CD8-positive, alpha-beta memory T cell (primary cell): ENCODE measurements at places on chromosomes 16 and 17.

GRCh38 chr17:19978209-19978802, 678 bp upstream of the AKAP10 start:
- no peaks in the 10 kb centered on the region for H3K36me3 ChIP-seq
- H3K27me3 ChIP-seq = no peaks in the 10 kb centered on the region
- H3K4me3 ChIP-seq = peak overlapping the region; percentile 89
- H3K27ac ChIP-seq = peak overlapping the region; percentile 93
- DNase-seq = no peak

DNA sequence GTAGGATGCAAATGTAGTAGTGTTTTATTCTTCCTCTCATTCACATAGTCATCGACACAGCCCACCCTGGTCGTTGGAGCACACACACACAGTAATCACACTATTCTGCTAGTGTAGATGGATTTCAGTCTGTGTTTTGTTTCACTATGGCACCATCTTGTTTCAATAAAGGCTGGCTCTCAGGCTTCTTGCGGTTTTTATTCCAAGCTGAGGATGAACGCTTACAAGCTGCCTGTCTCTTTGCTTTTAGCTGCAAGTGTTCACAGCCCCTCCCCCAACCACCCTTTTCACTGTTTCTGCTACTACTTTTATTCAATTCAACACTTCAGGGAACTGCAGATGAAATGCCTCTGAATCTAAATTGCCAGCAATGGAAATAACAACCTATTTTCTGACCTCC, 140.9 kb upstream of the PMFBP1 start:
- H3K4me3 ChIP-seq = no peak overlapping the region
- no peak overlapping the region for H3K27ac ChIP-seq
- H3K36me3 ChIP-seq = no peaks in the 10 kb centered on the region
- no peaks in the 10 kb centered on the region for H3K27me3 ChIP-seq

DNA sequence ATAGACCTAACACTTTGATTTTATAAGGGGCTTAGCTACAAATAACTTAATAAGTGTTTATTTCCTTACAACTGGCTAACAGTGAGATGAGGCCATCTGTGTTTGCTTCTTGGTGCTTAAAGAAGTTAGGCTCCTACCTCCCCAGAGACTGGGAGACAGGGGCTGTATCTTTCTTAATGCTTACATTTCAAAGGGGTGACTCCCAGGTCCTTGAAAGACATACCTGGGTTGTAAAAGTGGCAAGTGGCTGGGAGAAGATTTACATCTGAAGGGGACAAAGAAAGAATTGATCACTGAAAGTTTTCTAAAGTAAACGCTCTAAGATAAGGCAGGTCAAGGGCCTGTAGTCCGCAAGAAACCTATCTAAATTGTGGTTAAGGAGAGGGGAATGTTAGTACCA, 196.8 kb downstream of the CNTNAP4 start:
- no peak overlapping the region for H3K4me3 ChIP-seq
- H3K27me3 ChIP-seq = no peaks in the 10 kb centered on the region
- DNase-seq = no peak
- no peaks in the 10 kb centered on the region for H3K36me3 ChIP-seq
- H3K4me1 ChIP-seq = no peaks in the 10 kb centered on the region
- H3K27ac ChIP-seq = no peak overlapping the region

DNA sequence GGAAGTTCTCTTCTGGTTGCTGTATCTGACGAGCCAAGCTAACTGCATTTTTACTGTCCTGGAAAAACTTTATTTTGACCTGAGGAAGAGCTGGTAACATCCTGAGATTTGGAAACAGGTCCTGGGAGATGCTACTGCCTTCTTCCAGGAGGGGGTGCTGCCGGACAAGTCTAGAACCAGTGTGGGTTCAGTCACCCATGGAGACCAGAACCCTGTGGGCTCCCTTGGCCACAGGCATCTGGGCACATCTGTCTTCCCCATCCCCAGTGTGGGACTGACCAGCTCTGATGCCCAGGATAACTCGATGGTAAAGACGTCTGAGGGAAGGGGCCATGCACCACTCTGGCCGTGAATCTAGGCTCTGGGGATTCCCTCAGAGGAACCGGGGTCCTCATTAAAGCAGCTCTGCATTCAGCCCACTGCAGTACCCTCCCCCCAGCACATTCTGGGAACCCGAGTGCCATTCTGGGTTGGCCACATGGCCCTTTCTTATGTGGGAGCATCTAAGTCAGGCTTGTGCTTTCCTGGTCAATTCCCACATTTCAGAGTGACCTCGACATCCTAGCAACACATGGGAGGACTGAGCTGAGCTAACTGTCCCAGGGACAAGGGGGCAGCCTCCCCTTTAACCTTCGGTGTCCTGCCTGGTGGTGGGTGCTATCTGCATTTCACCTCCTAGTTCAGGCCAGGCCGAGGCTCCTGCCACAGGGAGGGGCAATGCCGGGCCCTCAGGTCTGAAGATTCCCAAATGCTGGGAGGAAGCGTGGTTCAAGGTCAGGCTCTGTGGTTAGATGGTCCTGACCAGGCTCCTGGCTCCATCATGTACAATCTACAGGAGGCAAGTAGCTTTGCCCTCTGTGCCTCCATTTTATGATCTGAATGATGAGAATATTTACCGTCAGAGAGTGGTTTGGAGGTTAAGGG, 6.4 kb downstream of the C16orf86 start:
- H3K4me3 ChIP-seq = no peak overlapping the region
- H3K27ac ChIP-seq = no peak overlapping the region
- H3K36me3 ChIP-seq = no peaks in the 10 kb centered on the region
- no peaks in the 10 kb centered on the region for H3K4me1 ChIP-seq
- no peaks in the 10 kb centered on the region for H3K27me3 ChIP-seq

- no peak for DNase-seq
- no peak overlapping the region for H3K27ac ChIP-seq
- no peaks in the 10 kb centered on the region for H3K4me1 ChIP-seq
- no peak overlapping the region for H3K4me3 ChIP-seq
- no peaks in the 10 kb centered on the region for H3K36me3 ChIP-seq
These were observed 39.9 kb downstream of the SNX20 start for GRCh38 chr16:50640919-50641817.

DNA sequence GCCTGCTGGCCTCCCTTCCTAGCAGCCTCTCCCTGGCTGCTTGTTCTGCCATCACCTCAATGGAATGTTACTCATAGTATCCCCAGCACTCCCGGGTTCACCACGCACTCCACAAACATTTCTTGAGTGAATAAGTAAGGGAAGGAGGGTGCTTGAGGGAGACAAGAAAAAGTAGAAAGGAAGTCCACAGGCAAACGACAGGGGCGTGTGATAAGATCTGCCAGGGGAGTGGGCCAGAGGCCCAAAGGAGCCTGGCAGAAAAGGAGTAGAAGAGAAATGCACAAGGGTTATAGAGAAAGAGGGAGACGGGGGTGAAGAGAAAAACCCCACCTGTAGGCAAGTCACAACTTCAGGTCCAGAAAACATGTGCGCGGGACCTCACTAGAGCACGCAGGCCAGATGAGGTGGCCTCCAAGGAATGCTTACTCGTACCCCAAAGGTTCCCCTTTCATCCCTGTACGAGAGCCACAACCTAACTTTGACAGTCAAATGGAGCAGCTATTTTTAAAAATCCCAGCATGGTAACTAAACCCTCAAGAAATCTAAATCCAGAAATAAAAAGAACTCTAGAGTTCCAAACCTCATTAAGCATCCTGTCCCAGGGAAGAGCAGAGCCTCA, 6.6 kb downstream of the ZDHHC7 start:
- H3K27me3 ChIP-seq = no peaks in the 10 kb centered on the region
- H3K4me1 ChIP-seq = peaks cover 46% of the 10 kb centered on the region
- no peak overlapping the region for H3K27ac ChIP-seq

GRCh38 chr16:58339452-58339981, 44.7 kb upstream of the PRSS54 start:
- no peaks in the 10 kb centered on the region for H3K36me3 ChIP-seq
- H3K27me3 ChIP-seq = no peaks in the 10 kb centered on the region
- no peak for DNase-seq
- no peaks in the 10 kb centered on the region for H3K4me1 ChIP-seq

DNA sequence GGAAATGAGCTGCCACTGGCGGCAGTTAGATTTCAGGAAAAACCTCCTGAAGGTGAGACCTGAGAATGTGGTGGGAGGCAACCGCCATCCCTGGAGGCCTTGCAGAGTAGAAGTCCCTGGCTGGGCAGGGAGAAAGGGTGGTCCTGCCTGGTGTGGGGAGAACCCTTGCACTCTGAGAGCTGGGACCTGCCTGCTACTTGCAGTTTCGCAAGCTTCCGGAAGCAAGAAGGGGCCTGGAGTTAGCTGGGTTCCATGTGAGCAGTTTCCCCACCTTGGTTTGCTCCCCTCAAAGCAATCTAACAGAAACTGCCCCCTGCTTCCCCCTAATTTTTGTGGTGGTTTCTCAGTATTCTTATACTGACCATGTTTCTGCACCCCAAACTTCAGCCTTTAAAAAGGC, 6.5 kb downstream of the ZNF629 start:
- peak overlapping the region; percentile 0 for H3K27ac ChIP-seq
- no peaks in the 10 kb centered on the region for H3K27me3 ChIP-seq
- H3K36me3 ChIP-seq = no peaks in the 10 kb centered on the region
- no peak overlapping the region for H3K4me3 ChIP-seq
- no peak for DNase-seq
